ENCODE measurements at places on chromosomes 5 and 9.

GRCh38 chr5:40736103-40736875 is 19.5 kb downstream of the TTC33 start:
- DNase-seq: peak; percentile 42

DNA sequence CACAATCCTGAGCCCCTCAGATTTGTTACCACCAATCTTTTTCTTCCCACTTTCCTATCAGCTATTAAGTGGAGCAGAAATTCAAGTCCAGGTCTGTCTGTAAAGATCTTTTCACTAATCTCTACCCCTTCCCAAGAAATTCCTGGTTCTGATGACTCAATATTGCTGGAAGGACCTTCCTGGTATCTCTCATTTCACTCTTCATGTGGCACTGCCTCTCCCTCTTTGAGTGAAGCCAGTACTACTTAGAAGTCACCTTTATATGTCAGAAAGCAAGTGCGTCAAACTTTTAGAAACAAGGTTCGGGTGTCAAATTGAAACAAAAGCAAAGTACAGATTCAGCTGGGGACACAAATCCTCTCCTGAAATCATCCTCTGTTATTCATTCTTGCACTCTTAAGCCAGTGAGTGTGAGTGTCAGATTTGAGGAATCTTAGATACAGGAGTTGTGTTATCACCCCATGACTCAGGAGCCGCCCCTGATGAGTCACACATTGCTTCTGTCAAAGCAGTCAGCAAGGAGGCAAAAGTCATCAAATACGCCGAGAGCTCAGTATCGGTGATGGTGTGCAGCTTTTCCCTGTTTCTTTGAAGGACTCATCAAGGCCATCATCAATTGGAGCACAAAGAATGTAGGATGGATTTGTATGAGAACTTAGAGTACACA is 313.0 kb downstream of the CETN3 start:
- DNase-seq: no peak

GRCh38 chr9:71681104-71681707 is 87.1 kb downstream of the CEMIP2 start:
- no peak for DNase-seq

DNA sequence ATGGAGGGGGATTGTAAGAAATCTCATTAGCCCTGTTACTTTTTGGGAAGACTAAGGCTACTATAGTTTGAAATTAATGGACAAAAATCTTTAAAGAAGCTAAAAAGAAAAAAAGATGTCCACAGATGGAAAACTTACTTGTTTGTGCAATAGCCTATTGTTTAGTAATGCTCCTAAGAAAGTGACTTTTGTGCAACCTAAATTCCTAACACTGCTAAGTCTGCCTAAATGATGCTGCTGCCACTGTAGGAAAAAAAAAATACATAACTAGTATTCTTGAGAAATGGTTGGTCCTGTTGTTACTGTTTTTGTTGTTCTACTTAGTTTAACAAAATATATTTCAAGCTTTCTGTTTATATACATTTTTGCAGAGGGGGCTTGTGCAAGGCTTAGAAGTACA is 108.2 kb upstream of the NR3C1 start:
- DNase-seq: no peak

GRCh38 chr5:137995749-137996128 is 37.1 kb downstream of the FAM13B start:
- DNase-seq: no peak

DNA sequence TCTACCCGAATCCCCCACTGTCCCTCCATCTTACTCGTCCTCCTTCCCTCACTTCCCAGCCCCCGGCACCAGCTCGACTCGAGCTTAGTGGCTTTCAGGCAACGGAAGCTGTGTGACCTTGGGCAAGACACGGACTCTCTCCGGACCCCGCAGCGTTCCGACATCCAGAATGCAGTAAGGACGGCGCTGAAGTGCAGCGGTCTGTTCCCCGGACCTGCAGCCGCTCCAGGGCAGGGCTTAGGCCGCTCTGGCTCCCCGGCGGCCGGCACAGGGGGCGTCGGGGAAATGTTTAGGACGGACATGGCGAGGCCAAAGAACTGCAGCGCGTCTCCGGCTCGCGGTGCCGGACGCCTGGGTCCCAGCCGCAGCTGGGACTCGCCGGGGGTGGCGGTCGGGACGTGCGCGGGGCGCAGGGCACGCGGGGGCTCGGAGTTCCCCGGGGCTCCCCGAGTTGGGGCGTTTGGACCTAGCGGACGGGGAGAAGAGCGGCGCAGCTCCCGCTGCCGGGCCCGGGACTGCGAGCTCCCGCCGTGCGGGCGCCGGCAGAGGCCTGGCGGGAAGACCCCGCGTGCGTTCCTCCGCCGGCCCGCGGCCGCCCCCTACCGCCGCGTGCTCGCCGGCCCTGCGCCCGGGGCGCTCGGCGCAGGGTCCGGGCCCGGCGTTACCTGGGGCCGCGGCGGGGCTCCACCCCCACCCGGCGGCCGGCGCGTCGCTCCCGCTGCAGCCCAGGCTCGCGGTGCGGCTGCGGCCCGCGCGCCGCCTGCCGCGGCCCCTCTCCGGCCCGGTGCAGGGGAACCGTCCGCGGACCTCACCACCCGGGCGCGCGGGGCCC is 5.6 kb upstream of the RNF44 start:
- DNase-seq: no peak

- DNase-seq: no peak
These were observed 64.5 kb downstream of the ERAP1 start for GRCh38 chr5:96743065-96743768.

DNA sequence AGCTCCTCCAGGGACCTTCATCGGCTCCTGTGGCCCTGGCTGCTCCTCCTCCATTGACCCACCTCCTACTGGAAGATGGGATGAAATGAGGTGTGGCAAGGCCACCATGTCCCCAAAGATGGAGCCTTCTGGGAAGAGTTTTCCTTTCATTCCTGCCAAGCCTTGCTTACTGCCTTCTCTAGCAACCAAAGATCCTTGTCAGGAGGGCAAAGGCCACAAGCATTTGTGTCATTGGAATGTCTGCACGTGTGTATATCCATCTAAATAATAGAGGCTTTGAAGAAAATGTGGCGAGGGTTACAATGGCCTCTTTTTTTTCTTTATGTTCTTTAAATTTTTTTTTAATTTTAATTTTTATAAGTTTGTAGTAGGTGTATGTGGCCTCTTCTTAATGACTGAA is 313.6 kb downstream of the ARHGEF28 start:
- no peak for DNase-seq

GRCh38 chr9:104286187-104286586 is 192.1 kb downstream of the SMC2 start:
- no peak for DNase-seq

DNA sequence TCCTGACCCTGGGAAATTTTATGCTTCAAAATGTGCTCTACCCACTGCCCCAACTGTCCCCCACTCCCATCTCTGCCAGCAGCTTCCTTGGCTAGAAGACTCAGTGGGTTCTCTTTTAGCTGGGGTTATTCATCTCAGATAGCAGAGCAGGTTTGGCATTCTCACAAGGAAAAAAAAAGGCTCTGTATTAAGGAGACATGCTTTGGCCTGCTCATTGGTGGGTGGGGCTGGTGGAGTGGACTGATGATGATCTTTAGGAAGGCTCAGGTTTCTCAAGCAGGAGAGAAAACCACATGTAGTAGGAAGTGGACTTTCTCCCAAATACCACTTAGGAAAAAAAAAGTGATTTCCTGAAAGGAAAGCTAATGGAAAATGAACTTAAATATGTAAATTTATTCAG is 279.2 kb upstream of the ZNF462 start:
- no peak for DNase-seq

GRCh38 chr9:112789891-112790774 is 39.6 kb downstream of the SNX30 start:
- DNase-seq: no peak

DNA sequence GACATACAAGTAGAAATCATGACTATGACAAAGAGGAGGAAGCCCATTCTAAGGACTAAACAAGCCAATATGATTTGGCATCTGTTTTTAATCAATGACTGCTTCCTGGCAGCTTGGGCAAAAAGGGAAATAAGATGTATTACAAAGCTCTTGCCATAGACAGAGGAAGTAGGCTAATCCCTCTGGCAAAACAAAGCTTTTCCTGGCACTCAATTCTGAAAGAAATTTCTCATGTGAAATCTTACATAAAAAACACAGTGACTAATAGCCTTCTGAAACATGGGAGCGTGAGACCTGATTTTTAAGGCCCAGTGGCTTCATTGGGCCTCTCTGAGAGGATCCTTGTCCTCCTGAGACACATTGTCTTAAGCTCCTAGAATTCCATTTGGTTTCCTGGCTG is 93.6 kb downstream of the COL23A1 start:
- DNase-seq: no peak

GRCh38 chr5:174491761-174492350 is 232.5 kb upstream of the MSX2 start:
- DNase-seq: no peak

GRCh38 chr5:62132276-62132675 is 173.7 kb upstream of the KIF2A start:
- no peak for DNase-seq
